Cerebellar cortex (tissue), 1 donor: ENCODE measurements at places on chromosomes 12 and 14.

GRCh38 chr14:60720962-60721325 is 3.2 kb downstream of the SIX4 start:
- peak; percentile 16 for DNase-seq

- DNase-seq, result no peak
Observed at GRCh38 chr14:93073358-93073707, 42.4 kb downstream of the ITPK1 start.

DNA sequence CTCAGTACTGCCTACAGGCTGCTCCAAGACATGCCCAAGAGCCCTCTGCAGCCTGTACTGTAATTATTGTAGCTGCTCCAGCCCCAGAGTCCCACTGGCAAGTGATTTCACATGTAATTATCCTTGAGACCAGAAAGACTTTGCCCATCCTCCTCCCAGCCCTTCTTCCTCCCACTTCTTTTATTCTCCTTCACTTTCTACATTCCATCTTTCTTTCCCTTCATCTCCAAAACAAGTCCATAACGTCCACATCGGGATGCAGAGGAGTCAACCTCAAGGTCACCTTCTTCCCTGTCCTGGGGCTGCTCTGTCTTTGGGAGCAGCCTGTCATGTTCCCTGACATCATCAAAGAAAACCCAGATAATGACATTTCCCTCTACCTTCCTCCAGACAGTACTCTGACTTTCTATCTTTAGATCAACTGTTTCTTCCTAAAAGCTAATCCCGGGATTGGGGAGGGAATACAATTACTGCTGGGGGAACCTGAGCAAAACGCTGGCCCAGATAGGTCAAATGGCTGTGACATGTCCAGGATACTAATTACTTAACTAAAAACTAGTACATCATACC is 39.1 kb downstream of the SLC8A3 start:
- DNase-seq, result no peak

DNA sequence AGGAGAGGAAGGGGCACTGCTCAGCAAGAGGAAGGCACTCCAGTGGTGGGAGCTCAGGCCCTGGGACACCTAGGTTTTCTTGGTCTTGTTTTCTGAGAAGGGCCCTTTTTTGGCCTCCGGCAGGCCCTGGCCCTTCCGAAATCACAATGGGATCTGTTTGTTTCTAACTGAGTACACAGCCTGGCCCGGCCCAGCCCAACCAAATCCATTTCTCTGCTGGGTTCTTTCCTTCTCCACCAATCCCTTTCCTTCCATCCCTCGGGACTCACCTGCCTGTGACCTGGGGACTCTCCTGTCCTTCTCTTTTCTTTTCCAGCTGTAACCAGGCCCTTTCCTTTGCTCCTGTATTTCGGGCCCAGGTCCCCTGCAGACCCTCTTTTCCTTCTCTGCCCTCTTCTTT is 18.6 kb downstream of the TEAD4 start:
- no peak for DNase-seq

DNA sequence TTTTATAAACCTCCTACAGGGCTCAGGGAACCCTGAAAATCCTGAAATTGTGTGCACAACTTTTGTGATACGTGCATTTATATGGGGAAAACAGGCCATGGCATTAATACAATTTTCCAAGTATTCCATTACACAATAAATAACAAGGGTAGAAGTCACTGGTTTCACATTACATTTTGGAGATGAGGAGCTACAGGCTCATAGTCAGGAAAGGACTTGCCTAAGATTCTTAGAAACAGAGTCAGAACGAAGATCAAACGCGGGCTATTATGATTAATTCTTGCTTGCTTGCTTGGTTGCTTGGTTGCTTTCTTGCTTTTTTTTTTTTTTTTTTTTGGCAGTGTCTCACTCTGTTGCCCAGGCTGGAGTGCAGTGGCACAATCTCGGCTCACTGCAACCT is 16.7 kb downstream of the NOS1 start:
- no peak for DNase-seq

DNA sequence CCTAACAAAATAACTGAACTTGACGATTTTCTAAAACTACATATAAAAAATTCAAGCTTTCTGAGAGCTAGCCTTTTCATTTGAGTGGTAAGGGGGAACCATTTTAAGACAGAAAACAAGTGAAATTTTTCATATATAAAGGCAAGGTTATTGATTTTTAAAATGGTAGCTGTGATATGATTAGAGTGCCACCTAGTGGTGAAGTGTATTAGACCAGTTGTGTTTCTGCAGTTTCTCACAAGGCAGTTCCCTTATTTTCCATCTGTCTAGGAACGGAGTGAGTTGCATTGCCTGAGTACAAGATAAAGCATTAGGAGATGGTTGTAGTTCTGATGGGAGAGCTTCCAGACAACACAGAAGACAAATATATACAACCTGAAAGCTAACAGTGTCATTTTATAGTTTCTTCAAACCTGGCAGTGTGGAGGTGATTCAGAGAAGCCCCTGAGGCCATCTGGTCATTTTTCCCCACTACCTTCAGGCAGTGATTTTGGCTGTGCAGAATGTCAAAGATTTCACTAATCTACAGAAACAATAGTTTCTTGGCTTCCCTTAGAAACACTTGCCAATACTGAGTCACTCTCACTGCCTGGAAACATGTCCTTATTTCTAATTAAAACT is 180.8 kb downstream of the C12orf50 start:
- peak; percentile 66 for DNase-seq

GRCh38 chr12:47286676-47287075 is 206.9 kb upstream of the AMIGO2 start:
- no peak for DNase-seq

GRCh38 chr14:59772233-59772632 is 98.3 kb downstream of the RTN1 start:
- no peak for DNase-seq

DNA sequence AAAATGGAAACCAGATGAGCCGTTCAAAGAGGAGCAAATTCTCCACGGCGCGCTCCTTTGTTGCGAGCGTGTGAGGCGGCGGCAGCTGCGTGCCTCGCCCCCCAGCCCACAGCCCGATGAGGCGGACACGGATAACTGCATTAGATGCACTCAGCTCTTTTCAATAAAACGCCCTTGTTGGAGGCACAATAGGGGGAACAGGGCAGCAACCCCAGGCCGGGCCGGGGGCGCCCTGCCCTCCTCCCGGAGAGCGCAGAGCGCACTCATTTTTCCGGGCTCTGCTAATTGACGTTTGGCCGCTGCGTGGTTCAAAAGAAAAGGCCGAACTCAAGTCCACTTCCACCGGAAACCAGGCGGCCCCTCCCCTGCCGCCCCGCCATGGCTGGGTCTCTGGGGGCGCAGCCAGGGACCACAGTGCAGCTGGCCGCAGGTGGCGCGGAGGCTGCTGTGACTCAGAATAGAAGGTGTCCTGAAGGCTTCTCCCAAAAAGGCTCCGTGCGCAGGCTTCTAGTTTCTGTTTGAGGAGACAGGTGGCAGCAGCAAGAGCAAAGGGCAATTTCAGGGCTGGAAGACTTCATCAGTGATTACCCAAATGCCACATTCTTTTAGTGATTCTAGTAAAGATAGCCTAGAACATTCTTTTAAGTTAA is 29.0 kb upstream of the SMOC1 start:
- DNase-seq, result no peak

- DNase-seq, result no peak
Observed at GRCh38 chr14:48616931-48617330, 941.5 kb upstream of the MDGA2 start.

- DNase-seq, result peak; percentile 74
Observed at GRCh38 chr14:99574099-99574880, 29.7 kb downstream of the CCDC85C start.

DNA sequence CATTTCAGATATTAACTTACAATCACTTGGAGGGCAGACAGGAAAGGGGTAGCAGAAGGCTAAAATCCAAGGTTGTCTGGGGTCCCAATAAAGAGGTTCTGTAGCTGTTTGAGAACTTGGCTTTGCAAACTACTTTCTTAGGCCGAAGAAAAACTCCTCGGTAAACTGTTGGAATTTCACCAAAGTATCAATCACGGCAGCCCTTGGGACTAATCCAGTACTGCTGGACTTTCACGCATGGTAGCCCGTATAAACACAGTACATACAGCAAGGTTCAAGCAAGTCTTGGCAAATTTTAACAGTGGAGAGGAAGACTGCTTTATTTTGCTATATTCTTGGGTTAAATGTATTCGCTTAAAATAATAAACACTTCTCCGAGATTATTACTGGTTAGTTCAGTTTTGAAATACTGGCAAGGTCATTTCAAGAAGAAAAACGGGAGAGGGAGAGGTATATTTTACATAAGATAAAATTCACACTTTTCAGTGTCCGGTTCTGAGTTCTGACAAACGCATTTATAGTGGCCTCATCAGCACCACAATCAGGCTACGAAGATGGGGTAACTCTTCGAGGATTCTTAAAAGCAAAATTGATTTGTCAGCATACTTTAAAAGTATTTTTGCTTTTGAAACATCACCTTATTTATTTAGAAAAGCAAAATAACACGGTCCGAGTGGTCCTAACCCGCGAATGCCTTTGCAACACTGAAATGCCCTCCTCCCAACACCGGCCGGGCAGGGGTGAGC is 1.3 kb downstream of the SETD3 start:
- DNase-seq, result no peak

- no peak for DNase-seq
Observed at GRCh38 chr14:31746326-31746725, 185.1 kb downstream of the NUBPL start.

DNA sequence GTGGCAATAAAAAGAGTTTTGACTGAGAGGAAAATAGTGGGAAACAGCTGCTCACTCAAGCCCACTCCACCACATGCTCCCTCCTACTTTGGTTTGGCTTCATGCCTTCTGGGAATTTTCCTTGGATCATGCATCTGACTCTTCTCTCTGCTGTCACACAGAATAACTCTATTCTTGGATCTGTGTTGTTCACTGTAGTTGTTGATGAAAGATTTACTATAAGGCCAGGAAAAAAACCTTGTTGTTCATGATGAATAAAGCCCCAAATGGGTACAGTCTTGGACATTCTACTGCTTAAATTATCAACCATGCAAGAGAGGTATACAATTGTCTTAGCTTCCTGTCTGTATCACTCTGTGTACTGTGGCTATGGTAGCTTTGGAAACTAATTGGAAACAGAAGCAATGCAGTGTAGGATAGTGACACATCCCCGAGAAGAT is 70.5 kb downstream of the TMX1 start:
- DNase-seq, result peak; percentile 65

DNA sequence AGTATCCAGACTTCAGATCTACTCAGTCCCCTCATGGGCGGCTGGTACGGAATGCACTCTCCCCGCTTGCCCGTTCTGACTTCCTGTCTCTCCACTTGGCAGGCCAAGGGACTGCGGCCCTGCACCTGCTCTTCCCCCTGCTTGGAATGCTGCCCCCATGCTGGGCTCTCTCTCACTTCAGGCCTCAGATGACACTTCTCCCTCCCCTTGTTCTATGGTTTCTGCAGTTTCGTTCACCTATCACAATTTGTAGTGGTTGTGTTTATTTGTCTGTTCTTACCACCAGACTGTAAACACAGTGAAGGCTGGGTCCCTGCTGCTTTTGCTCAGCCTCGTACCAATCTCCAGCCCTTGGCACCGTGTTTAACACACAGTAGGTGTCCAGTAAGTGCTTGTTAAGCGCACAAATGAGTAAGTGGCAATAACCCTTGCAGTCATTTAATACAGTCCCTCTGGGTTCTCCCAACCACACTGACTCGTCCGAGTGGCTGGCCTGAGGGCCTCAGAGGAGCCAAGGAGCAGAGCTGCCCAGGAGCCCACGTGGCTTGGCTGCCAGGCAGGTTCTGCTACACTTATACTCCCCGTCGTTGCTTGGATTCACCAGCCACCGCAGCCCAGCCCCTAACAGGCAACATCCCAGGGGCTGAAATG is 11.8 kb downstream of the SLC6A12 start:
- peak; percentile 87 for DNase-seq

- DNase-seq, result no peak
Observed at GRCh38 chr14:74475678-74476077, 17.4 kb downstream of the NPC2 start.

GRCh38 chr12:3694673-3695072 is 58.2 kb downstream of the CRACR2A start:
- no peak for DNase-seq

DNA sequence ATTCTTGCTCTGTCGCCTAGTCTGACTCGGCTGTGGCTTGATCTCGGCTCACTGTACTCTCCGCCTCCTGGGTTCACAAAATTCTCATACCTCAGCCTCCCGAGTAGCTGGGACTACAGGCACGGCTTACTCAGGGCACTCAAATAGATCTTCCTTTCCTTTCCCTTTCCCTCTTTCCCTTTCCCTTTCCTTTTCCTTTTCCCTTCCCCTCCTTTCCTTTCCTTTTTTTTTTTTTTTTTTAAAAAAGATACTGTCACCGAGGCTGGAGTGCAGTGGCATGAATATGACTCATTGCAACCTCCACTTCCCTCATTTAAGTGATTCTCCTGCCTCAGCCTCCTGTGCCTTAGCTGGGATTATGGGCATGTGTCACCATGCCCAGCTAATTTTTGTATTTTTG is 86.0 kb downstream of the AEBP2 start:
- no peak for DNase-seq

- DNase-seq, result no peak
Observed at GRCh38 chr14:71713016-71713415, 219.2 kb upstream of the RGS6 start.

GRCh38 chr12:3311027-3311402 is 180.0 kb upstream of the PRMT8 start:
- no peak for DNase-seq

DNA sequence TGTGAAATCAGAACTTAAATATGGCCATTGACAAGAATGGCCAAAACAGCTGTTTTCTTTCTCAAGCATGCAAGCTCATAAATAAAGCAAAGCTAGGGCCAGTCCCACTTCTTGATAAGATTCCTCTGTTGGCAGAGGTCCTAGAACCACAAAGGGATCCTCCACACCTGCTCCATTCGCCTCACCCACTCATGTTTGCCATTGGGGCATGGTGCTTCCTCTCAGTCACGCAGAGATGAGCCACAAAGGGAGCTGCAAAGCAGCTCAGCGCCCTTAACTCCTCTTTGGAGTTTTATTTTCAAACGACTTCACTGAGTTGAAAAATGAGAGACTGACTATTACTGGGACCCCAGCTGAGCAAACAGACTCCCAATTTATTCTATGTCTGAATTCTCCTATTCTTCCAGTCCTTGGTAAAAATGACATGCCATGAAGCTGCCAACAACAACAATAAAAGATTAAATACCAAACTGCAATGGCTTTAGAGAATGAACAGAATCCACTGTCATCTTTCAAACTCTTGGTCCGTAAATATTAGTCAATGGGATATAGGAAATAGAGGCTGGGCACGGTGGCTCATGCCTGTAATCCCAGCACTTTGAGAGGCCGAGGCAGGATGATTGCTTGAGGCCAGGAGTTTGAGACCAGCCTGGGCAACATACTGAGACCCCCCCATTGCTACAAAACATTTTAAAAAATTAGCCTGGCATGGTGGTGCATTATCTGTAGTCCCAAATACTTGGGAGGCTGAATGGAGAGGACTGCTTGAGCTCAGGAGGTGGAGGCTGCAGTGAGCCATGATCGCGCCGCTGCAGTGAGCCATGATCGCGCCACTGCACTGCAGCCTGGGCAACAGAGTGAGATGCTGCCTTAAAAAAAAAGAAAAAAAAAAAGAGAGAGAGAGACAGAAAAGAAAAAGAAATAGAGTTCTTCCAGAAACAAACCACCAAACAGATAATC is 16.4 kb downstream of the MANSC1 start:
- no peak for DNase-seq

- no peak for DNase-seq
Observed at GRCh38 chr12:131988054-131988796, 38.5 kb downstream of the EP400 start.

- DNase-seq, result no peak
Observed at GRCh38 chr12:99418379-99418778, 229.2 kb upstream of the GARIN6 start.

- DNase-seq, result peak; percentile 9
Observed at GRCh38 chr14:22276913-22277816, 311.9 kb downstream of the DAD1 start.
